Sigmoid colon (tissue), 7 donors: ENCODE measurements at places on chromosomes 7 and 10. TPM values are rescaled to one million over a fixed set of nuclear protein-coding genes. Genes with fewer than 3 reads are reported as not detected.
A peak's percentile ranks its signal among the peaks of the same experiment; 100 is the strongest.

TMEM139 gene
- polyA plus RNA-seq = 58.5 TPM

RBM20 gene
- not detected for polyA plus RNA-seq

PTF1A gene
- not detected for polyA plus RNA-seq

VPS50 gene
- 10.1 TPM for polyA plus RNA-seq

- DNase-seq = peak; percentile 76
Measured at GRCh38 chr7:151057506-151057988, at the start of gene CDK5. TSS of gene CDK5 (minus strand) at chr7:151057897. CDS start at chr7:151057848, 49 bp downstream.

DNA sequence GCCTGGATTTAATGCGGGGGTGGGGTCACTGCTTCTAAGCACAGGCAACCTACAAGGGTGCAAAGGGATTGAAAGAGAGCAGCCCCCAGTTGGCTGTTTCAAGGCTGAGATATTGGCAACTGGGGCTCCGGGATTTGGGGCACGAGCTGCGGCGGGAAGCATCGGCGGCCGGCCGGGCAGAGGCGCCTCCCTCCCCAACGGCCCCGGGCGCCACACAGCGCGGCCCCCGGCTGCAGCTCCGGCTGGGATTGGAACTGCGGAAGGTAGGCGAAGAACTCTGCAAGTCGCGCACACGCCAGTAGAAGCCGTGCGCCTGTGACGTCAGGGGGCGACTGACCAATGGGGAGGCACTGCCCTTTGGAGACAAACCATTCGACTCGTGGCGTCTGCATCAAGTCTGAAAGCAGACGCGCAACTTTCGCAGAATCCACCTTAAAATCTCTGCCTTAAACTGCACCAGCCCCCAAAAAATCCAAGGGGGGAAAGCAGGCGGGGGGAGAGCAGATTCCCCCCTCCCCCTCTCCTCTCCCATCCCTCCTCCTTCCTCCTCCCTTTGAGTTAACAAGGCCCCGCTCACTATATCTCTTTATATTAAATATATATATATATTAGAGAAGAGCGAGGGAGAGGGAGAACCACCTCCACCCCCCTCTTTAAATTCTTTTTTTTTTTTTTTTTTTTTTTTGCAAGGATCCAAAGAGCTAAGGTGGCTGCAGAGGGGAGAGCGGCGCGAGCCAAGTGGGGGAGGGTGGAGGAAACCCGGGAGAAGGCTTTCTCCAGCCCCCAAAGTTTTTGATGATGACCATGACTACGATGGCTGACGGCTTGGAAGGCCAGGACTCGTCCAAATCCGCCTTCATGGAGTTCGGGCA lies at the start of gene DLX6:
DLX6 (plus strand) TSS at position 371 of the 872 bp plus-strand sequence; CDS start at position 796, 425 bp downstream.
- peak; percentile 78 for DNase-seq

DNA sequence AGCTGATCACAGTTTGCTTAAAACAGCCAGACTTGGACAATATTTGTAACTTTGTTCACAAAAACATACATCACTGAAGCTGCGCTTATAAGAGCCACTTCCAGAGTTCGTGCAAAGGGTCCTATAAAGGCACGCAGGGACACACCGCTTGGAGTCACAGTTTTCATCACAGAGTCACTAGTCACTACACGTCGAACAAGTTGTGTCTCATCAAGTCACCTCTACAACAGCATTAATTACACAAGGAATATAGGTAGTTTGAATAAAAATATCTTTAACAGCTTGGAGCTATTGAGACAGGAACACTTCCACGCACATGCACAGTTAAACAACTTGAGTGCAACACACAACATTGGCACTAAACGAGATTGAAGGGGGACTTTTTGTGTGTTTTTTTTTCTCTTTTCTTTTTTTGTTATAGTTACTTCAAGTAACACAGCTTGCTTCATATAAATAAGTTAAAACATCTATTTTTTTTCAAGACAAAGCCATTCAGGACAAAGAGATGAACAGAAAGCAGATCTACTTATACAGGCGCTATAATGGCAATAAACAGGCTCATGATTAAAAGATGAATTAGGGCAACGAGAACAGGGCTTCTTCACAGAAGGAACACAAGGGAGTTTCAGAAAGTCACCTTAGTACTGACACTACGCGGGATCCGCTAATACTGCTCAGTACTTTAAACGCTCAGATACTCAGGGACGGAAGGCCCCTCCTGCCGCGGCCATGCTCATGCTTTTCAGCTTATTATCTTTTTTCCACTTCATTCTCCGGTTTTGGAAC lies 2.2 kb downstream of the HOXA5 start:
- DNase-seq = no peak

GRCh38 chr7:102404005-102404861 lies 8.1 kb downstream of the PRKRIP1 start:
- no peak for DNase-seq

DNA sequence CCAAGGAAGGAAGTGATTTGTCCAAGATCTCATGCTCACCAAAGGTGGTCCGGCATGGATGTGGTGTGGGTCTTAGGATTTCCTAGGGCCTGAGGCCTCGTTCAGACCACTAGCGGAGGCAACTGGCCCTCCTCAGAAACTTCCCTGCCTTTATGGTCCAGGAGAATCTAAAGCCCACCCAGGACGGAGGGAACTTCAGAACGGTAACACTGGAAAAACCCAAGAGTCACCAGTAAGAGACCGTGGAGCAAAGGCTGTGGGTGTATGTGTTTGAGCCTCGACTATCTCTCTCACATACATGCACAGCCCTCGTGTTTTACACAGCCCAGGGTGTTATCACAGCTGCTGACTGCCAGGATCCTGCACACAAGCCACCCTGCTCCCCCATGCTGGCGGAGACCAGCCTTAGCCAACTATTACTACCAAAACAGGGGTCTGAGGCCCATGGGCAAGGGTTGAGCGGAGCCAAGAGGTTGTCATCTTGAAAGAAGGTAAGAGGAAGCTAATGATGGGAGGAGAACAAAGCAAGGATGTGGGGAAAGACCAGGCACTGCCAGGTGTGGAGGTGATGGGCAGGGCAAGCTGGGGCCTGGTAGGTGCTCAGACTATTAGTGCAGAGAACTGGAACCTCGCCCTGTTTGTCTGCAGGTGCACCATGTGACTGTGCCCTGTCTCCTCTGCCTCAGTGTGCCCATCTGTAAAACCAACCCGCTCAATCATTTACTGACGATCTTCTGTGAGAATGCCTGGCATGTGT lies 170.2 kb upstream of the ZMIZ1 start:
- DNase-seq = no peak

DNA sequence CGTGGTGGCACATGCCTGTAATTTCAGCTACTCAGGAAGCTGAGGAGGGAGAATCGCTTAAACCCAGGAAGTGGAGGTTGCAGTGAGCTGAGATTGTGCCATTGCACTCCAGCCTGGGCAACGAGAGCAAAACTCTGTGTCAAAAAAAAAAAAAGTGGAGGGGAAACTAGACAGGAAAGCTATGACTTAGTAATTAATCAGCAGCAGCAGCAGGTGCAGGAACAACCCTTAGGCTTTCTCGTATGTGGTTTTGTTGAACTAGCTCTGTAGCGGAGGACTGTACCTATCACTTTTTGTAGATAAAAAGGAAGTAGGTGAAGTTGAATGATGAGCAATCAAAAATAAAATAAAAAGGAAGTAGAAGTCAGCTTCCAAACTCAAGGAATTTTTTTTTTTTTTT lies 76.9 kb upstream of the KMT2C start:
- no peak for DNase-seq

DNA sequence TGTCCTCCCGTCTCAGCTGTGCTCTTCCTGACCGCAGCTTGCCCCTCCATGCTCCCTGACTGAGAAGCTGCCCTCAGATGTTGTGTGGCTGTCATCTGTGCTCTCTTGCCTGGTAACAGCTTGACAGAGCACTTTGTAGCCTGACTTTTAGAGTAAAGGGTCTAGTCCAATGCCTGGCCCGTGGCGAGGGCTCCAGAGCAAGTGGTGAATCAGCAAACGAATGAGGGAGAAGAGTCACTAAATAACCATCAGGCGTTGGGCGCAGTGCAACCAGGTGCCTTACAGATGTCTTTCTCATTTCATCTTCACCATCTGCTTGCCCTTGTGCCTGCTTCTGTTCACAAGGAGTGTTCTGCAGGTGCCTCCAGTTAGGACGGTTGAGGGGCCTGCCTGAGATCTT lies 45.6 kb downstream of the MKI67 start:
- no peak for DNase-seq
